ENCODE measurements at places on chromosomes 11 and 22. TPM values are rescaled to one million over a fixed set of nuclear protein-coding genes. Genes with fewer than 3 reads are reported as not detected.
A peak's percentile ranks its signal among the peaks of the same experiment; 100 is the strongest.

GRCh38 chr11:4751201-4751600, 18.5 kb downstream of the OR51F1 start:
- no peak for DNase-seq

- no peak for DNase-seq
Measured at GRCh38 chr11:12125609-12126149, 15.3 kb downstream of the MICAL2 start.

DNA sequence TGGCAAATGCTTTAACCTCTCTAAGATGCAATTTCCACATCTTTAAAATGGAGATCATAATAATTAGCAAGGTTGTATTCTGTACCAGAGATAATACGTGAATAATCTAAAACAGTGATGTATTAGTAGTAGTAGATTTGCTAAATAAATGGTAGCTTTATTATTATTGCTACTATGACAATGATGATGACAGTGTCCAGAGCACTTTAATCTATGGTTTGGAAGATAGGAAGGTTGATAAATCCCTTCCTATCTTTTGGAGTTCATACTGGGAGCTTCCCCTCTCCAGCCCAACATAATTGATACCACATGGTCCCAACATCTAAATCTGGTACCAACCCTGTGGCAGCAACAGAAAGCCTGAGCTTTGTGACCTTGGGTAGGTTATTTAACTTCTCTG, 267.8 kb downstream of the FAT3 start:
- no peak for DNase-seq

DNA sequence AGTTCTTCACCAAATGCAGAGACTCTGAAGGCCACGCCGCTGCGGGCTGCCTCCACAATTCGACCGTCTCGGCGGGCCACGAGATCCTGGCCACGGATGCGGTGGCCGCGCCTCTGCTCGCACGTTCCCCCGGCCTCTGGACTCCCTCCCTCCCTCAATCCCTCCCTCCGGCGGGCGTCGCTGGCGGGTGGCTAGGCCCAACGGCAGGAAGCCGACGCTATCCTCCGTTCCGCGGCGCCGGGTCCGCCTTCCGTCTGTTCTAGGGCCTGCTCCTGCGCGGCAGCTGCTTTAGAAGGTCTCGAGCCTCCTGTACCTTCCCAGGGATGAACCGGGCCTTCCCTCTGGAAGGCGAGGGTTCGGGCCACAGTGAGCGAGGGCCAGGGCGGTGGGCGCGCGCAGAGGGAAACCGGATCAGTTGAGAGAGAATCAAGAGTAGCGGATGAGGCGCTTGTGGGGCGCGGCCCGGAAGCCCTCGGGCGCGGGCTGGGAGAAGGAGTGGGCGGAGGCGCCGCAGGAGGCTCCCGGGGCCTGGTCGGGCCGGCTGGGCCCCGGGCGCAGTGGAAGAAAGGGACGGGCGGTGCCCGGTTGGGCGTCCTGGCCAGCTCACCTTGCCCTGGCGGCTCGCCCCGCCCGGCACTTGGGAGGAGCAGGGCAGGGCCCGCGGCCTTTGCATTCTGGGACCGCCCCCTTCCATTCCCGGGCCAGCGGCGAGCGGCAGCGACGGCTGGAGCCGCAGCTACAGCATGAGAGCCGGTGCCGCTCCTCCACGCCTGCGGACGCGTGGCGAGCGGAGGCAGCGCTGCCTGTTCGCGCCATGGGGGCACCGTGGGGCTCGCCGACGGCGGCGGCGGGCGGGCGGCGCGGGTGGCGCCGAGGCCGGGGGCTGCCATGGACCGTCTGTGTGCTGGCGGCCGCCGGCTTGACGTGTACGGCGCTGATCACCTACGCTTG, at the start of gene FUT4:
Gene FUT4, plus strand, starts transcription at position 227 of the 951 bp plus-strand sequence. Its CDS starts 213 bp downstream, at position 440.
- peak; percentile 86 for DNase-seq

GRCh38 chr22:19879992-19880785, 25.5 kb upstream of the GNB1L start:
- DNase-seq = no peak

- DNase-seq = no peak
Measured at GRCh38 chr11:86108191-86108590, 39.3 kb upstream of the PICALM start.

DNA sequence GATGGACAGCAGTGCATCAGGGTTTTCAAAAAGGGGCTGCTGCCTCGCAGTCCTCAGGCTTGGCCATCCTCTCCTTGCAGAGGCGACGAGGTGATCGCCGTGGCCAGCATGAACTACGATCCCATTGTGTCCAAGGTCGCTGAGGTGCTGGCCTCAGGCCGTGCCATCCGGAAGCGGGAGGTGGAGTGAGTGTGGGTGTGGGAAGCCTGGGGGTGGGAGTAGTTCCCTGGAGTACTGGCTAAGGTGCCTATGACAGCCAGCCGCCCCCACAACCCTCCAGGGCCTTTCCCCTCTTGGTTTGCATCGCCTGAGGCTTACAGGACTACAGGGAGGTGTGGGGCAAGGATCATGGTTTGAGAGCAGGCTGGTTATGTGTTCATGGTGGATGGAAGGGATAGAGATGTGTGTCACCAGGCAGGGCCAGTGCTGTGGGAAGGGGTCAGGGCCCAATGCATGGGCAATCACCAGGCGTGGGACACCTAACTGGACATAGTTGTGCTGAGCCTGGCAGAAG, 2.1 kb upstream of the LZTR1 start:
- DNase-seq = no peak

- DNase-seq = peak; percentile 65
Measured at GRCh38 chr11:61551634-61552033, 29.2 kb downstream of the SYT7 start.

DNA sequence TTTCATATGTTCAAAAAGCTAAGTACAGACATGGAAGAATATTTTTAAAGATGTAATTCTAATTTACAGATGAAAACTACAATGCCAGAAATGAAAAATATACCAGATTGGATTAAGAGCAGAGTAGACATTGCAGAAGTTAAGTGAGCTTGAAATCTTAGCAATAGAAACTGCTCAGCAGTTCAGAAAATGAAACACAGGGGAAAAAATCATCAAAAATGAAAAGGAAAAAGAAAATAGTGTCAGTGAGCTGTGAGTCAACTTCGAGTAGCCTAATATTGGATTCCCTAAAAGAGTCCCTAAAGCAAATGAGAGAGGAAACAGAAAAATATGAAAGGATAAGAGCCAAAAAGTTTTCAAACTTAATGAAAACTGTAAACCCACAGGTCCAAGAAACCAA, 25.8 kb upstream of the IL10RA start:
- no peak for DNase-seq

DNA sequence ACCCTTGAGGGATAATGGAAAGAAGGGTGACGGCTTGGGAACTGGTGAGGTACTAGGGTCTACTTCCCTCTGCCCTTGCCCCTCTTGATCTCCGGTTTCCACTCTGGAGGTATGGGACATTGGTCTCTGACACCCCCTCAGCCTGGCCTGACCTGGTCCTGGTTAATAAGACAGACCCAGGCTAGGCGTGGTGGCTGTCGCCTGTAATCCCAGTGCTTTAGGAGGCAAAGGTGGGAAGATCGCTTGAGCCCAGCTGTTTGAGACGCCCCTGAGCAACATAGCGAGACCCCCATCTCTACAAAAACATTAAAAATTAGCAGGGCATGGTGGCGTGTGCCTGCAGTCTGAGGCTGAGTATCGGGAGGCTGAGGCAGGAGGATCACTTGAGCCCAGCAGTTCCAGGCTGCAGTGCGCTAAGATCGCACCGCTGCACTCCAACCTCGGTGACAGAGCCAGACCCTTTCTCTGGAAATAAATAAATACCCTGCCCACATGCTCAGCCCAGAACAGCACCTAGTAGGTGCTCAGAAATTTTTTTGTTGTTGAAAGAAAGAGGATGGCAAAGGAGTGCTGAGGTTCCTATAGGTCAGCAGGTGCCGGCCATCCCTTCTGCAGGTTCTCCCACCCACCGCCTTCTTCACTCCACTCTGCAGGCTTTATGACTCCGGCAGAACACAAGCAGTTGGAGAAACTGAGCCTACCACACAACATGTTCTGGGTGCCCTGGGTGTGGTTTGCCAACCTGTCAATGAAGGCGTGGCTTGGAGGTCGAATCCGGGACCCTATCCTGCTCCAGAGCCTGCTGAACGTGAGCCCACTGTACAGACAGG, 6.3 kb downstream of the BEST1 start:
- no peak for DNase-seq

DNA sequence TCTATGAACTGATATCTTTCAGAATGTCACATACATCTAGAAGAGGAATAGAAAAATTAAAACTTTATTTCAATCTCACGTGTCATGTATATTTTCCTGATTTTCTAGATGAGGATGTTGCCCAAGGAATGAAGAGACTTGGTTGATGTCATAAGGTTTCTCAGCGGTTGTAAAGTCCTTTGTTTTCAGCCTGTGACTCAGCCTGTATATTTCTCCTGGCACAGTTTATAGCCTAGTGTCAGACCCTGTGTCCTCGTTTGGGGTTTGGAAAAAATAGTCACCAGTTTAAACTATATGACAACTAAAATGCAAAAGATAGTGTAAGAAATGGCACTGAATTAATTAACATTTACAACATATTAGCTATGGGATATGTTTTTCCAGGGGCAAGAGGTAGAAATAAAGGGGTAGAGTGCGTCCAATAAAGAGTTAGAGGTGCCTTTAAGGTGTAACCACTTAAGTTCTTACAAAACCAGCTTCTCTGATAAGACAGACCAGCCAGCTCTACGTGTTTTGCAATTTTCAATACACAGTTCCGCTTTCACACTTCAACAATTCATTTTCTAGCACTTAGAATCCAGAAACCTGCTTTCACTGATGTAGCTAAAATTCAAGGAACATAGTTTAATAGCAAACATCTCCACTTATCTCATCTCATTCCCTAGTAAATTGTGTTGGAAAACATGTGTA, 1432.6 kb upstream of the TENM4 start:
- DNase-seq = no peak

DNA sequence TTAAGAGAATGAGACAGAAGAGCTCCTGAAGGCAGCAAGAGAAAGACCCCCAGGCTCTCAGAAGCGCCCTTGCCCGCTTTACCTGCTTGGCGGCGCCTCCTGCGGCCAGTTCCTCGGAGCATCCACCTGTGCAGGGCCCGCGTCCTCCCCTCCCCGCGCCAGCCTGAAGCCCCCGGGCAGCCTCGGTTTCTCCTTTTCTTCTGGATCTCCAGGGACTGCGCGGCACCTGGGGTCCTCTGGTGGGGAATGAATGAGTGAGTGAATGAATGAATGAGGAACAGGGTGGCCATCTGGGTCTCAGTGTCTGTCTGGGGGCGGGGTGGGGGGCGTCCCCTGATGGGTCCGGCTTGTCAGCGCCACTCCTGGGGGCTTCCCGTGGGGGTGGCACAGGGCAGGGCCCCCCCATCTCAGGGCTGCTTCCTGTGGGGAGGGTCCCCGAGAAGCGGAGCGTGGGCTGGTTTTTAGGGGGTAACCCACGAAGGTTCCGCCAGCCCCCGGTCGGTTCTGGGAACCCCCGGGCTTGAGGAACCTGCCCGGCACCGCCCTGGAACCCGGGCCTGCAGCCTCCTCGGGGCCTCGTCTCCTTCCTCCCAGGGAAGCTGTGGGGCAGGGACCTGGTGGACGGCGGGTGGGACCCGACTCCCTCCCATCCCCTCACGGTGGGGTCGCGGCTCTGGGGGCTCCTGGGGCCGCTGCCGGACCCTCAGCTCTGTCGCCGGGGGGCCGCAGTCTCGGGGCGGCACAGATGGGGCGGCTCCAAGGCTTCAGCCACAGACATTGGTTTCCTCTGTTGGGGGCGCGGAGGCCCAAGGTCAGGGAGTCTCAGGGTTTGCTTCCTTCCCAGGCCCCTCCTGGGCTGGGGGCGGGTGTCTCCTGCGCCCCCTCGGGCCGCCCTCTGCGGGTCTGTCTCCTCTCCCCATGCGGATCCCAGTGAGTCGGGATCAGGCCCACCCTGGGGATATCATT, 8.3 kb upstream of the KRTAP5-7 start:
- DNase-seq = no peak

- DNase-seq = peak; percentile 66
Measured at GRCh38 chr22:41447435-41448188, 1.0 kb upstream of the TOB2 start.

- no peak for DNase-seq
Measured at GRCh38 chr11:92843455-92843854, 126.0 kb upstream of the MTNR1B start.

DNA sequence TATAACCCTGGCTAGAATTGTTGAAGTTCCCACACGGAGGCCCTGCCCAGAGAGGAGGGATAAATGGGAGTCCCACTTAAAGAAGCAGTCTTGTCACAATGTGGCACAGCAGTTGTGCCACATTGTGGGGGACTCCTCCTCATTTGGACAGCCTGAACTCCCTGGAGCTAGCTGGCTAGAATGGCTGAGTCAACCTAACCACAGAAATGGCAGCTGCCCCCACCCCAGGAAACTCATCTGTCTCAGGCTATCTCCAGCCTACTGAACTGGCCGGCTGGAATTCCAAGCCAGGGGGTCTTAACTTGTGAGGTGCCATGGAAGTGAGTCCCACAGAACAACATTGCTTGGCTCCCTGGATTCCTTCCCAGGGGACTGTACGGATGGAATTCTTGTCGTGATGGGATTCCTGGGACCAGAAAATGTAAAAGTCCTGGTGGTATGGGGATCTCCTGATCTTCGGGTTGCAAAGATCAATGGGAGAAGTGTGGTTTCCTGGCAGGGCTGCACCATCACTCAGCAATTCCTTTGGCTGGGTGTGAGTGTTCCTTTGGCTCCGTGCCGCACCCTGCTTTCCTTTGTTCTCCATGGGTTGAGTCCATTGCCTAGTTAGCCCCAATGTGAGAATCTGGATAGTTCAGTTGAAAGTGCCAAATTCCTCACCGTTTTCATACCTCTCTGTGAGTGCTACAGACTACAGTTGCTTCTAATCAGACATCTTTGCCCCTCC, 791.2 kb upstream of the FAT3 start:
- no peak for DNase-seq

DNA sequence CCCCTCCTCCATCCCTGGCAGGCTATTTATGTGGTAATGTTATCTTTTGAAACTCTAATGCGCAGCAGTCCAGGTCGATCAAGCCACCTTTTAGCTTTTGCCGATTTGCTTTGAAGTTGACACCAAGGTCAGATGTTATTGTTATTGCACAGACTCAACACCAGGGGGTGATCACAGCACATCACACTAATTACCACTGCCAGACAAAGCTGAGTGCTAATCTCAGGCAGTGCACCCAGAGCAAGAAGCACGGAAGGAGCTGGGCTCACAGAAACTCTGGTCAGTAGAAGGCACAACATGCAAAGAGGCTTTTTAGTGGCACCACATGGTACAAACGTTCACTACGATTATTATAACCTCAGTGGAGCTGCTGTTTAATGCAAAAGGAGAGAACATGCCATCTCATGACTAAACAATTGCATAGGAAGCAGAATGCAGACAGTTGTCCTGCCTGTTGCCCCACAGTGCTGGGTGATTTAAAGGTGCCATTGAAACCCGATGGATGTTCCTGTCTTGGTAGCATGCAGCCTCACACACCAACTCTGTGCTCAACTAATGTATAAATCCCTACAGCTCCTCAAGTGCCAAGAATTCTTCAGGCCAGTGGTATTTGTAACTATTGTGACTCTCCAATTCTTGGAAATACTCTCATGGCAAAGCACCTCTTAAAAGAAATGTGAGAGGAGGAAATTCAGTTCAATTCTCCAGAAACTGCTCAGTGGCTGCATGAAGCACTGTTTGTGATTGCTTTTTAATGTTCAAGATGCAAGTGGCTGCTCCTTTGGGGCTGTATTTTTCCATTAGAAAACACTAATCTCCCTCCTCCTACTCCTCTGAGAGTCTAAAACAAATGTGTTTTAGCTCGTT, 353.9 kb upstream of the DDI1 start:
- peak; percentile 54 for DNase-seq

The OLFML1 gene
- total RNA-seq = not detected

The SSH3 gene
- total RNA-seq = 8.0 TPM

The VWCE gene
- total RNA-seq = under 0.01 TPM

The NELL1 gene
- 0.12 TPM for total RNA-seq

The CNGA4 gene
- total RNA-seq = not detected

Measured in RPMI7951 (cell line).